Stimulated activated CD4-positive, alpha-beta T cell treated with anti-CD3 and anti-CD28 coated beads, Interleukin-4, amount 100 ng/mL, for 4 hours (primary cell): ENCODE measurements at places on chromosomes 4 and X.

DNA sequence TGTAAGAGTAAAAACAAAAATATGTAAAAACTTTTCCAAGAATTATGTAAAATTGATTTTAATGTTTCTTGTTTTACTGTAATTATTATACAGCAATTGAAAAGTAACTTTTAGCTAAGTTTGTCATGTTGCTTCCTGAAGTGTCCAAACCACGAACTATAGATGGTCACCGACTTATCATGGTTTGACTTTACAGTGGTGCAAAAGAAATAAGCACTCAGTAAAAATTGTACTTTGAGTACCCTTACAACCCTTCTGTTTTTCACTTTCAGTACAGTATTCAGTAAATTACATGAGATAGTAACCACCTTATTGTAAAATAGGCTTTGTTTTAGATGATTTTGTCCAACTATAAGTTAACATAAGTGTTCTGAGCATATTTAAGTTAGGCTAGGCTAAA is 93.8 kb downstream of the SLC10A6 start:
- DNase-seq, result no peak

DNA sequence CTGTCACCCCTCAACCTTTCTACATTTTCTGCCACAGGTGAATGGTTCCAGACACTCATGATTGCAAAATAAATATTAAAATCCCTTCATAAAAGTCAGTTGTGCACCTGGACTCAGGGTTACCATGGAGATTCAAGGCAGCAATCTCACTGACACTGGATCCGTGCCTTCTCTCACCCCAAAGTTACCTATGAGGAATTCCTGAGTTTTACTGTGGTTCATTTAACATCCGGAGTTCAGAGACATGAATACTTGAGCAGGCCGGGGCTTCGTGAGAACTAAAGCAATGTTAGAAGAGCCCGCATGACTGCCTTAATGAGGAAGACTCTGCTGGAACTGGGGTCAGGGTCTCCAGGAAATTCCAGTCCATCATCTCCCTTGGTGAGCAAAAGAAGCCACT is 12.5 kb upstream of the CLNK start:
- DNase-seq, result no peak

GRCh38 chr4:88735564-88735963 is 37.9 kb upstream of the NAP1L5 start:
- DNase-seq, result no peak

DNA sequence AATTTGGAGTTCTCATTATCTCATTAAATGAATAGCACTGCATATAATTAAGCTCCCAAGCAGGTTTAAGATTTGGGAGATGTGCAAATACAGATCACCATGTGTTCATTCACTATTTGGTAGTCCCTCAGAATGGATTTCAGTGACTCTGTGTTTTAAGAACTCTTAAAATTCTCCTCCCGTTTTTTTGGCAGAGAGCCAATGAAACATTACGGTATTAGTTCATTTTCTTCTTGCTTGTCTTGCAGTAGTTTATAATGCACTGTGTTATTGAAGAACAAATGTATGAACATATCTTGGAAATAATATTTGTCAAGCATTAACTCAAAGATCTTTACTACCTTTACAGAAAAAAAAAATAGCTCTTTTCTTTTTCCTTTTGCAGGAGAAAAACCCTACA is 32.7 kb downstream of the KLF3 start:
- no peak for DNase-seq

GRCh38 chr4:3821580-3822229 is 55.5 kb downstream of the ADRA2C start:
- DNase-seq, result no peak

GRCh38 chr4:7050481-7051143 is 7.4 kb downstream of the TADA2B start:
- no peak for DNase-seq

GRCh38 chr4:70927502-70928137 is 25.5 kb downstream of the MOB1B start:
- DNase-seq, result no peak

GRCh38 chr4:41322617-41323016 is 65.9 kb downstream of the UCHL1 start:
- DNase-seq, result no peak

DNA sequence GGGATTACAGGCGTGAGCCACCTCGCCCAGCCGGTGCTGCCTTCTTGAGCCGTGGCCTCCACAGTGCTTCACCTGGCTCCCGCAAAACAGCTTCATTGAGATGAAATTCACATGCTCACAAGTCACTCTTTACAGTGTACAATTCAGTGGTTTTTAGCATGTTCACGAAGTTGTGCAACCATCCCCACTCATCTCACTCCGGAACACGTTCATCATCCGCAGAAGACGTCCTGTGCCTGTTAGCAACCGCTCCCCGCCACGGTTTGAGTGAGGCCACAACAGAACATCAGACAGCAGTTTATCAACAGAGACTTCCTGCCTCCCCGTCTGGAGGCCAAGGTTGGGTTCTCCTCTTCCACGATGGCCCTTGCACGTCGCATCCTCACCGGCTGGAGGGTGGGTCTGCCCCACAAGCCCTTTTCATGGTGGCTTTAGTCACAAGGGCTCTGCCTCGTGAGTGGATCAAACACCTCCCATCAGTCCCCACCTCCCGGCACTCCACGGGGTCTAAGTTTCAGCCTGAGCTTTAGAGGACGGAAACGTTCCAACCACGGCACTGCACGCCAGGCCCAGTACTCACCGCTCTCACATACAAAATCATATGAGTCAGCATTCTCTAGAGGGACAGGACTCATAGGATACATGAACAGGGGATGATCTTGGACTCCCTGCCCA is 29.6 kb upstream of the SPON2 start:
- DNase-seq, result peak; percentile 65

DNA sequence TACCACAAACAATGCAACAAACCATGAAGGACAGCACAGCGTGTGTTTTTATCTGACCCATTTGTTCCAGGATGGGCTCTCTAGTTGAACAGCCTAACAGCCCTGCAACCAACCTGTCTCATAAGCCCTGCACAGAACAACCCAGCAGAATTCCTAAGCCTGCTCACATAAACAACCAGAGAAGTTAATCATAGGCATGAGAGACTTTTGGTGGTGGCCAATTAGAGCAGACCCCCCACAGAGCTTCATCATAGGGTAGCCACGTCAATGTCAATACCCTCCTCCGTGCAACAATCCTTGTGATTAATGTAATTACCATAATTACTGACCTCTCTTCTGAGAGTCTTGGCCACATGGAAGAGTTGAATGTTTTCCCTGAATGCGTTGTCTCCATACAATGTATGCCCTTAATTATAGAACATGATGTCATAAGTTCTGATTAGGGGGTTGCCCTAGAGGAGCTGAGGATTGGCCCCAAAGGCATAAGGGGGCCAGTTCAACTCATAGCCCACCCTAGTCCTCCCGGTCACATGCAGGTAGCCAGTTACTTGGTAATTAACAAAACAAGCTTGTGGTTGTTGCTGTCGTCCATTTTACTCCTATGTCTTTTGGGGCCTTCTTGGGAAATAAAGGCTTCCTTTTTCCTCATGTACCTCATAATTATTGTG is 92.7 kb downstream of the SYNPO2 start:
- no peak for DNase-seq

DNA sequence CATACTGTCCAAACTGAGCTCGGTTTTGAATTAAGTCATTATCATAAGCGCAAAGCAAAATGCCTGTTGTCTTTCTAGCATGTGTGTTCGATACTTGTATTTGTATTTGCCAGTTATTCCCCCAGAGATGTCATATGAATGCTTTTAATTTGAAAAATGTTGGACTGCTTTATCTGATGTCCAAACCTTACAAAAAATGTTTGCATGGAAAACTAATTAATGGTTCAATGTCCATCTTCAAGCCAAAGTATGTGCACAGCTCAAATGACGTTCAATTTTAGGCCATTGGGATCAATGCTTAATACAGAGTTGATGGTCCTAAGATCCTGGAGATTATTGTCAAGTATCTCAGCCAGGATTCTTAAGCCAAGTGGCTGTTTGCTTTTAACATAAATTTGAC is 17.2 kb upstream of the HPGDS start:
- no peak for DNase-seq
